AG04450 (cell line): ENCODE measurements at places on chromosomes 6 and 20.

DNA sequence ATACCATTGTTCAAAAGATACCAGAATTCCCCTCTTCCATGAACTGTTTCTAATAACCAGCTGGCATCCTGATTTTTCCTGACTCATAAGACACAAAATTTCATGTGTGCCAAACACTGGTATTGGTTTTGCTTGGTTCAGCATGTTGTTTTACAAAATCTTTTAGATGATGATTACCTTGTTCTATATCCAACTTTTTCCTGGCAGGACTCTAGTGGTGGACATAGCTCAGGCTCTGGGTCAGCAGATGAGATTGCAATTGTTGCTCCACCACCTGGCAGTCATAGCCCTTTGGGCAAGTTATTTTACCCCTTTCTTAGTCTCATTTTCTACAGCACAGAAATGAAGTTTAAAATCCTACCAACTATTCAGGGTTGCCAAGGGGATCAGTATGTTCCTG lies 6.2 kb downstream of the TRIM38 start:
- DNase-seq: no peak

- DNase-seq: no peak
Observed at GRCh38 chr20:41198443-41198842, 61.1 kb downstream of the PLCG1 start.

DNA sequence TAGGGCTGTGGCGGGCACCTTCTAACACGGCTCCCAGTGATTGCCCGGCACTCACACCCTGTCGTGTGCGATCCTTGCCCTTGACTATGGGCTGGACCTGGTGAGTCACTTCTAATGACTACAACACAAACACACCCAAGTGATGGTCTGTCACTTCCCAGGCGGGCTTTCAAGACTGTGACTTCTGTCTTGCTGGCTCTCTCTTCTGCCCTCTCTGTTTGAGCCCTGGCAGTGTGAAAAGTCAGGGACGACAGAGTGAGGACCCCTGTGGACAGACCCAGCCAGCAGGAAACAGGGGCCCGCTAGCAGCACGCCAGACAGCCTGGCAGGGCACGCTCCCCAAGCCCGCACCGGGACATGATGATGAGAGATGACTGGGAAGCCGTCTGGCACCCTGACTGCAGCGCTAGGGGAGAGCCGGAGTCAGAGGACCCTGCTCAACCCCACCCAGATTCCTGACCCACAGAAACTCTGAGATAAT lies 43.0 kb downstream of the KIF16B start:
- no peak for DNase-seq

- DNase-seq: no peak
Observed at GRCh38 chr20:41029150-41029901, 704 bp downstream of the TOP1 start.

GRCh38 chr20:37521061-37521771 lies at the start of gene NNAT:
TSS of gene NNAT (plus strand) at chr20:37521250. CDS start at chr20:37521332, 82 bp downstream.
- DNase-seq: no peak

DNA sequence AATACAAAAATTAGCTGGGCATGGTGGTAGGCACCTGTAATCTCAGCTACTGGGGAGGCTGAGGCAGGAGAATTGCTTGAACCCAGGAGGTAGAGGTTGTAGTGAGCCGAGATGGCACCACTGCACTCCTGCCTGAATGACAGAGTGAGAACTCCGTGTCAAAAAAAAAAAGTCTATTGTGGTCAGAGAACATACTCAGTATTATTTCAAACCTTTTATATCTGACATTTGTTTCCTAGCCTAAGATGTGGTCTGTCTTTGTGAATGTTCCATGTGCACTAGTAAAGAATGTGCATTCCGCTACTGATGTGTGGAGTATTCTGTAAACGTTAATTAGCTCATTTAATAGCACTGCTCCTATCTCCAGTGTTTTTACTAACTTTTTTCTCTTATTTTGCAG lies 11.7 kb downstream of the RAB22A start:
- no peak for DNase-seq

DNA sequence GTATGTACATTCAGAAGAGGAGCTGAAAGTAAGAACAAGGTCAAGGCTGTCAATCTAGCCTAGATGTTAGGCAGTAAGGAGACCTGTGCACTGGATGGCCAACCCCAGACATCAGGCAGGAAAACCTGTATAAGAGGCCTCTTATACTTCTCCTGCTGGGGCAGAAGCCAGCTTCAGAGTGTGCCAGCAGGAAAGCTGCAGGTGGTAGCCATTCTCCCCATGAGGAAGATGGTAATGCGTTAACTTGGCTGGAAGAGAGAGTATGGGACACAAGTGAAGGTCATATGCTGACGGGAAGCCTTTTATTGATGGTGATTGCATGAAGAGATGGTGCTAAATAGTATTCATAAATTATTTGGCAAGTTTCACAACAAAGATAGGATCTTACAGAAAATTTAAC lies 20.6 kb downstream of the NHLRC1 start:
- DNase-seq: no peak

DNA sequence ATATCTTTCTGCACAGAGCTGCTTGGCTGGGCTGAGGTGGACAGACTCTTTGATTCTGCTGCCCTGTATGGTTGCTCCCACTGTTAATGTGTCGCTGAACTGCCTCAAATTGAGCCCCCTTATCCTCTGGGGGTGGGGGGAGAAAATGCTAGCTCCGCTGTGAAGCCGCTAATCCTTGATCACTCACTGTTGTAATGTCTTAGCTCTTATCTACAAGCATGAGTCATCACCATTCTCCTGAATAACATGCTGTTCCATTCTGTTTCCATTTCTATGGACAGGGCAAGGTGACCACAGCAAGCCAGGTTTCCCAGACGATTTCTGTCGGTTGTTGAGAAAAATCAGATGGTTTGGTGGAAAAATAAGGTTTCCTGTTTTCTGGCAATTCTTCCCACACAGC lies 218.4 kb upstream of the GGTLC1 start:
- DNase-seq: no peak

DNA sequence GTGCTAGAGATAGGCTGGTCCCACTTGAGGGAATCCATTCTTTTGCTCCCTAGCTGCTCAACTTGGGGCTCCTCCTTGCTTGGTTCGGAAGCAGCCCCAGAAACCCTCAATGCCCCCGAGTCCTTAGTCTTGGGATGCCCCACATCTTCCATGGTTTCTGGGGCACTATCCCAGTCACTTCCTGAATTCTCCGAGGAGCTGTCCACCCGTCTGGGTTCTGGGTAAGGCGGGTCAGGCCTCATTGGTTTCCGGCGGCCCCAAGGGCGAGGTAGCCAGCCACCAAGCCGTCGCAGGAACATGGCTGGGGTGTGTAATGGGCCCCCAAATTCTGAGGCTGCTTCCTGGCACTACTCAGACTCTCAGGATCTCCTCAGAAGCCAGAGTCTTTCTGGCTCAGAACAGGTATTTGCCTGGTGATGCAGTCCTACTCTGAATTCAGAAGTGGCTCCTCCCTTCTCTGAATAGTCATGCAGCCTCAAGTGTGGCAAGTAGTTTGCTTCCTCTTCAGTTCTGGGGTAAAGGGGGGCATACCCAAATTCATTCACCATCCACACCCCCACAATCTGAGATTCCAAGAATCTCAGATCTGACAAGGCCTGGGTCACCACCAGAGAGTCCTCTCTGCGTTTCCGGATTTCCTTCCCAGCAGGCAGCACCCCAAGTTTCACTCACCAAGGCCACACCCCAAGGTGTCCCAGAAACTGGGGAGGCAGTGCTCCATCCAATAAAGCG lies 763 bp downstream of the C6orf47 start:
- no peak for DNase-seq

DNA sequence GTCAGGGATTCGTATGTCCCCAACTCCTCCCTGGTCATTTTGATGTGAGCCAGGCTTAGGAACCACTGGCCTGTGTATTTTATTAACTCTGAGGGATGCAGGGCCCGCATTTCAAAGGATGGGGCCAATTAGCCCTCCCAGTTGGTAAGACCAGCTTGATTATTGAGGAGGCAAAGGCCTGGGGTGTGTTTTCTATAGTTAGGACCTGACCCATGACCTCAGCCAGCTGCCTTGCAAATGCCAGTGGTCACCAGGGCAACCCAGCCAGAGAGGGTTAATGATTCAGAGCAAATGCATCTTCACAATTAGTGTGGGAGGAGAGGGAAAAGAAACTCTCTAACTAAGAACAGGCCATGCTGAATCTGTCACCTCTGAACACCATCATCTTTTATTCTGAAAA lies 835.4 kb downstream of the MAFB start:
- peak; percentile 58 for DNase-seq

- DNase-seq: no peak
Observed at GRCh38 chr6:26105109-26105730, 18.0 kb downstream of the HFE start.

- DNase-seq: no peak
Observed at GRCh38 chr20:59660471-59660870, 56.1 kb downstream of the PHACTR3 start.

DNA sequence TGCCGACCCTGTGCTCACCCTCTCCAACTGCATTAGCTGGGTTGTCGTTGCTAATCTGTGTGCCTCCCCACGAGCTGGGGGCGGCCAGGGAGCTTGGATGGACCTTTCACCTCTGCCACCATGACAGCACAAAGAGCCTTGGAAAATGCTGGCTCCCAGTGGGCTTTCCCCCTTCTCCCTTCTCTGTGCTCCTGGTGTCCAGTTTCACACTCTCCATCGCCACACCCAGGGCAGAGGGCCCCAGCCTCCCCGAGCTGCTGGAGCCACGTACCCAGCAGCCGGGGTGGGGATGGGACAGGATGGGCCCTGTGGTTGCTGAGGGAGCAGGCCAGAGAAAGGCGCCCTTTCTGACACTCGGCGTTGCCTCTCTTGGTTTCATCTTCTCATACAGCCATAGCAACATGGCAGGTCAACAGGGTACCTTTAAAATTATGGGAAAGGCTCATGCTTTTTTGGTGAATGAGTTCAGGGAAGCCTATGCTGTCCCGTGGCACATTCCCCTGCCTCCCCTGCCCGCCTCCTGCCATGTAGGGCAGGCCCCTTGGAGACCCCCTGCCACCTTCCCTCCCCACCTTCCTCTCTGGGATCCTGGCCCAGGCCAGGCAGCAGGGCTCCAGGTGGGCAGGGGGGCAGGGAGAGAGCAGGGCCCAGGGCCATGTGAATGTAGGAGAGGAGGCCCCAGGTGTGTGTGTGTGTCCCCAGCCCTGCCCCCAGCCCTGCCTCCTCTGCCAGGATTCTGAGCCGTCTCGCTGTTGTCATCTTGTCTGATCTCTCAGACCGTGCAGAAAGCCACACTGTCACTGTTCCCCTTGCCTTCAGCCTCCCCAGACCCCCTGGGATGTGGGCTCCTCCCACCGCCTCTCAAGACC lies 85.2 kb upstream of the CCDC167 start:
- DNase-seq: no peak

DNA sequence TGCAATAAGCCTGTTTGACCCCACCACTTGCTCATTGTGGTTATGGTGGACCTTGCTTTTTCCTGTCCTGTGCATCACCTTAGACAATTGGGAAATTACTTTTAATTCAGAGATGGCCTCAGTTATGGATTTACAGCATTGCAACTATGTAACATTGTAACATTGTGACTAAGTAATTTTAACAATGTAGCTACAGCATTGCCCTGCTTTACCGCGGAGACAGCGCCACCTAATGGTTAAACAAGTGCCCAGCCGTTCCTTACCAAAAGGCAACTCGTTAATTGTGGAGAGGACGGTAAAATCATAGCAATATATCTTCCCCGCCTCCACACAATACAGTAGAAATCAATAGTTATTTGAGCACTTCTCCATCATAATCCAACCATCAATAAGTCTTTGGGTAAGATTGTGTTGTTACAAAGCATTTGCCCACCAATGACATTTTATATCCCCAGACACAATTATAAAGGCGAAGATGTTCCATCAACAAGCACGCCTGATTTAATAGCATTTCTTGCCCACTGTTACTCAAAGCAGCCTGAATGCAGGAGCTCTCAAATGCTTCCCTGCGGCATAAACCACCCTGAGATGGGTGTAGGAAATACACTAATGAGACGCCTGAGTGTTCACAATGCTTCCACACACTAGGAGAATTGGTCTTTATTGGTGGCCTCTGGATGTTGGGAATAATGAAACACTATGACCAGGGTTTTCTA lies 93.7 kb downstream of the PROKR2 start:
- DNase-seq: peak; percentile 30

DNA sequence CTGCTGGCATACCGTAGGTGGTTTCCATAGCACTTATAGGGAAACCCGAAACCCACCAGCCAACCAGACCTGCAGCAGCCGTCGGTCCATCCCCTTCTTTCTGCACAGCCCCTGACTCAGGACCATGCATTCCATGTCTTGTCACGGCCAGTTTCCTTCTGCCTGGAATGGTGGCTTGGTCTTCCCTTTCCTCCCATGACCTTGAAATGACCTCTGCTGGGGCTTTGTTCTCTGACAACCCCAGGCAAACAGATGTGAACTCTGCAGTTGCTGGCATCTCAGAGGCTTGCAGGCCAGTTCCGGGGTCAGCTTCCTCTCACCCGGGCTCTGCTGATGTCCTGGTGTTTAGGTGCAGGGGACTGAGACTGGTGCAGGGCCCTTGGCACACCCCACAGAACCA lies 250.8 kb downstream of the SMOC2 start:
- no peak for DNase-seq

DNA sequence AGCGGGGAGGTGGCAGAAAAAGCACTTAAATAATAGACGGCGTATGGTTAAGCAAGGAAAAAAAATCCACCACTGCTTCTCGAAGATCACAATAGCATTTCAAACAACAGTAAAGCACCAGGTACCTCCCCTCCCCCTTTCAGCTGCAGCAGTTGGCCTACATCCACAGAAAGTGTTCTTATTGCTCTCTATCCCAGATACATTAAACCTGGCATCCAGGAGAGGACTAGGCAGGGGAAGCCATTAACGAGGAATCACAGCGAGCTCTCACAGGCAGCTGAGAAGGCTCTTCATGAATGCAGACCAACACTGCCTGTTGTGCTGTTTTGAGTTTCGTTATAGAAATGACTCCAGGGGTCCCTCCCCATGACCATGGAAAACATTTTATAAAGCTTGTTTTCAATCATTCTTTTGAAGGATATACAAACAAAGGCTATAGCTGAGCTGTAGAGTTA lies 11.8 kb downstream of the FYN start:
- no peak for DNase-seq

DNA sequence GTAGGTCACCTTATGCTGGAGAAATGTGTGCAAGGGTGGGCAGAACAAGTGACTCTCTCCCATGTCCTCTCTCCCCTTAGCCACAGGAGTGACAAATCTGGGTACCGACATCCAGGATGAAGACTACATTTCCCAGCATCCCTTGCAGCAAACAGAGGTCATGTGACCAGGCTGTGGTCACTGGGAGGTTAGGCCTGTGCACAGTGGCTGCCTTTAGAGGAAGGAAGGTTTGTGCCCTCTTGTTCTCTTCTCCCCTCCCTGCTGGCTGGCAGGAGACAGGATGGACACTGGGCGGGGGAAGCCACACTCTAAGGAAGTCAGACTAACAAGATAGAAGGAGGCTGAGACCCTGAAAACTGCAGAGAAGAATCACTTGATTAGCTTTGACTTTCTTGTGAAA lies 360.2 kb downstream of the PREX1 start:
- DNase-seq: no peak

GRCh38 chr6:149979293-149979692 lies 15.6 kb downstream of the ULBP1 start:
- no peak for DNase-seq

- DNase-seq: no peak
Observed at GRCh38 chr20:5463007-5463686, 146.4 kb upstream of the PROKR2 start.

GRCh38 chr6:89727501-89727900 lies 89.0 kb upstream of the LYRM2 start:
- DNase-seq: no peak

- DNase-seq: no peak
Observed at GRCh38 chr6:42025845-42026243, 24.5 kb upstream of the TAF8 start.

GRCh38 chr6:14274546-14275492 lies 157.2 kb downstream of the CD83 start:
- no peak for DNase-seq
